ELR (cell line): ENCODE measurements at places on chromosomes 3 and 15.

GRCh38 chr3:189449084-189449483, 182.1 kb upstream of the TP63 start:
- no peak for DNase-seq

GRCh38 chr3:185789891-185790830, 34.7 kb downstream of the IGF2BP2 start:
- DNase-seq, result no peak

DNA sequence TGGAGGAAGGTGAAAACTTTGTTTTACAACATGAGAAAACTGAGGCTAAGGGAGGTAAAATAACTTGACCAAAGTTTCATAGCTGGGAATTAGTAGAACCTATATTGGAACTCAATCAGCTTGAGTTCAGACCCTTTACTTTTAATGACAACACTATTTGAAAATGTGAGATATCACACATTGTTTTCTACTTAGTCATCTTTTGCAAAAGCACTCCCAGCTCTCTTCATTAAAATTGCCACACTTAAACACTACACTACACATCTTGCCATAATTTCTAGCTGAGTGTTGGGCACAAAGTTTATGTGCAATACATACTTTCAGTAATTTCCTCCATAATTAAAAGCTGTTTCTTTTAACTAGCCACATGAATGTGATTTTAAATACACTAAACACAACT, 230.4 kb upstream of the DCBLD2 start:
- peak; percentile 33 for DNase-seq

DNA sequence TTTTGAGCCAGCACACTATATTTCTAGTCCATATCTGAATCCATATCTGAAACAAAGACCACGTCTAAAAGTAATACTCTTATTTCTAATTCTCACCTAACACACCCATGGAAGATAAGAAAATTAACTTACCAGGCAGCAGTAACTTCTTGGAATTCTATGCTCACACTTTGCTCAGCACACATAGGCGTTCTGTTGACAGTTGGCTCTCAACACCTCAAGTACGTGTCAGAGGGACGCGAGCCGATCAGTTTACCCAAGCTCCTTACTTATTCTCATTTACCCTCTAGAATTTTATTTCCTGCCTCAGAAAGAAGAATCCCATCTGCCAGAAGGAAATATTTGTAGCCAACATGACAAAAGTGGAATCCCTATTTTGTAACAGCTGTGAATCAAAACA, 911.9 kb downstream of the FHIT start:
- no peak for DNase-seq

GRCh38 chr3:3636815-3637214, 162.4 kb upstream of the LRRN1 start:
- DNase-seq, result no peak

- DNase-seq, result no peak
Measured at GRCh38 chr3:139909811-139910210, 25.2 kb upstream of the CLSTN2 start.

DNA sequence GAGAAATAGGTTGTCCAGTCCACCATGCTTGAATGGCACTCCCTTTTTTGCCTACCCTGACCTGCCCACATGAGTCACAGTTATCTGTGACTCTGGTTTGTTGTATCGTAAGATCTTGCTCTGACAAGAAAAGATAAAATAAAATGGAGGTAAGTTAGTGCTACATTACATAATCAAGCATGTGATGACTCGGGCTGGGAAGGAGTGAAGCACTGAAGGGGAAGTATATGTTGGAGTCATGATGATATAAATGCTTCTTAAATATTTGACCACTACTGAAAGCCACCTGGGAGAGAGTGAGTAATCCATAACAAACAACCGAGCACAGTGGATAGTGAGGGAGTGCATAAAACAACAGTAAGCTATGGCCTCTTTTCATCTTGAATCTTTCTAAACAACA, 124.4 kb downstream of the SHOX2 start:
- peak; percentile 36 for DNase-seq
